ENCODE measurements at places on chromosomes 1 and 21. TPM values are rescaled to one million over a fixed set of nuclear protein-coding genes. Genes with fewer than 3 reads are reported as not detected.

The OSCP1 gene
- total RNA-seq, result 4.6 TPM

DNA sequence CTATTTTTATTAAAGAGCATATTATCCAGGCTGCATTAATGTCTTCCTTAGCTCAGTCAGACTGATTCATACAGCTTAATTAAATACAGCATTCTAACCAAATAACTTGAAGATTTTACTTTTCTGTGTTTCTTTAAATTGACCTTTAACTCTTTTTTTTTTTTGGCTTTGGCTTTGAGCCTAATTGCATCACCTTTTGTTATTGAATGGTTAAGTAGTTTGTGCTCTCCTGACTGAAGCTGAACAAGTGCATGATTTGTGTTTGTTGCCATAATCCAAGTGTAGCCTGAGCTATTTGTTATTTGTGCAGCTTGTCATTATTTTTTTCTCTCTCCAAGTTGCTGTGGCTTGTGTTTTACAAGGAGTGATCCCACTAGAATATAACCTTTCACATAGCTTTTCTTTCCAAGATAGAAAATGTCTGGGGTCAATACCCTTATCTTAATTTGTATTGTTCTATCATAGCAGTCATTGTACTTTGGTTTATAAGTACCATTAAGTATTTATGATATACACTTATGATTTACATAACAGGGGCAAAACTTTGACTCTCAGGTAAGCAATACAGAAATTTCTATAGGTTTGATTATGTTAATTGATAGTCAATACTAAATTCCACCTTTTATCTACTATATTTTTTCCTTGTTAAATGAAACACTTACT lies 31.6 kb downstream of the CDC14A start:
- no peak for DNase-seq

DNA sequence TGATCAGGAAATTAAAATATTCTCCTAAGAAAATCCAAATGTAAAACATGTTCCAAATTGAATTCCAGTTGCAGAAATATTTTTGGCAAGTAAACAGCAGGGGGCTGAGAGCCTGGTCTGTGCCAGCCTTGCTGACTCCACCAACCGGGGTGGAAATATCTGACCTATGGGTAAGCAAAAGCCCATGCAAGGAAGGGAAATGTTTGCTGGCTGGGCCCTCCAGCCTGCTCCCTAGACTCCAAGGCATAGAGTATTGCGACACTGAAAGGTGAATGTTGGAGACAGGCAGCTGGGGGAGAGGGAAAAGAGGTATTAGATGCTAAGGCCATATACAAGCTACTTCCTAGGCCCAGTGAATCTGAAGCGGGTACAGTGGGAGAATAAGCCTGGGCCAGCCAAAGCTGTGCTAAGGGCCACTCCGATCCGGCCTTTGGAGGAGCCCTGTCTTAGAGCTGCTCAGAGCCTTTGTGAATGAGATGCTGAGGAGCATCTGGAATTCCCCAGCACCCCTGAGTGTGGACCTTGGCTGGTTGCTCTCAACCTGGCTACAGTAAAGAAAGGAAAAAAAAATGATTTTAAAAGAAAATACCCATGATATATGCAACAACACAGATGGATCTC lies 24.9 kb upstream of the ATP1B1 start:
- DNase-seq, result no peak

DNA sequence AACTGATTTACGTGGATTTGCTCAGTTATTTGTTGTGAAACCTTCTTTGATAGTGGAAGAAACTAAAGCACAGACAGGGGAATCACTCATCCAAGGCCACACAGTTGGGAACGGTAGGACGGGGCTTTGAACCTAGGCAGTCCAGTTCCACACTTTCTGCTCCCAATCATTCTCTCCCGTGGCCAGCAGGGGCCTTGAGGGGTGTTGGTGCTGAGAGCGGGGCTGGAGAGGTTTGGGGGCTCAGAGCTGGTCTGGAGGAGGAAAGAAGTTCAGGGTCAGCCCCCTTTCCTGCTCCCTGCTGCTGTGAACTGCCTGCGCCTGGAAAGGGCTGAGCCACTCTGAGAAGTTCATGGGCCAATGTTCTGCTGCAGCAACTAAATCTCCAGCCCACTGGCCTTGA lies 31.4 kb upstream of the ACTL8 start:
- DNase-seq, result no peak

DNA sequence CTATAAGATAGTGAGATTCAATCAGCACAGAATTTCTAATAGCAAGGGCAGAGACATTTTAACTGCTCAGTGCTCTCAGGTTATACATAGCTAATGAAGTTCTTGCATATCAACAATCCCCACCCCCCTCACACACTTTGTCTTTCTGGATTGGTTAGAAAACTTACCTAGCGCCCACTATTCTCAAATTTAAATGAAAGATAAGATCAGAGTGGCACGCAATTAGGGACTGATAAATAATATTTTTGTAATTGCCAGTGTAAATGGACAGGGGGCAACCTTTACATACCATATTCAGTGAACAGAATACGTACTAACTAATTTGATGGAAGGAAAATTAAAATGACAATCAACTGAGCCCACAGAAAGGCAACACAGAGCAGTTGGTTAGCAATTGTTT lies 11.7 kb downstream of the SELL start:
- no peak for DNase-seq

DNA sequence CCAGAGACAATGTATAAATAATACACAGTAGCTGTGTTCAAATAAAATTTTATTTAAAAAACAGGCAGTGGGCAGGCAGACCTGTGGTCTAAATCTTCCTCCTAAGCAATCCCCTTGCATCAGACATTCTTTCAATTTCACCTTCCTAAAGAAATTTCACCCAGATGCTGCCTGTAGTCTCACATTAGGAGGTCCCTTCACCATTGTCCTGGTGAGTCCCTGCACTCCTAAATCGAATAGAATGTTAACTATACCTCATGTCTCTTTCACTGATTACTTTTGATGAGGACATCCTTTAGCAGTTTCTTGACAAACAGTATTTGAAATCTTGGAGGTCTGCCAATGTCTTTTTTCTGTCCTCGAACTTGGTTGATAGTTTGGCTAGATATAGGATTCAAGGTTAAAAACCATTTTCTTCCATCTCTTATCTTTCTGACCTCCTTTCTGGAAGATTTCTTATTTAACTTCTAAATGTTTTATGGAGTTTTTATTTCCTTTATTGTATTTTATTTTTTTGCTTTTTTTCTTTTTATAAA lies 77.5 kb downstream of the LPGAT1 start:
- DNase-seq, result no peak

Data from endothelial cell of umbilical vein (primary cell).